ENCODE measurements at places on chromosomes 5 and 9.

DNA sequence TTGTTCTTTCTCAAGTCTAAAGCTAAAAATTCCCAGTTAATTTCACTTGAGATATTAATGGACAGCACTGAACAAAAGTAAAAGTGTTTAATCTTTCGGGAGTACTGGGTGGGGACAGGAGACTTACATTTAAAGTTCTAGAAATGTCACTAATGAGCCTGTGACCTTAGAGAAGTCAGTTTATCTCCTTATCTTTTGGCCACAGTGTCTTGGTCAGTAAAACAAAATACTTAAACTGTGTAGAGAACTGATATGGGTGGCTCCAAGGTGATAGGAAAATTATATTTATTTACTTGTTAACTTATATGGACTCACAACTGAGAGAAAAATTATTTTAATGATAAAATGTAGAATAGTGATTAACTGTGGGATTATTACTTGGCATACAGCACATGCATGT lies 8.9 kb downstream of the IPO11 start:
- no peak for DNase-seq

- DNase-seq = no peak
Measured at GRCh38 chr5:144298658-144299057, 128.0 kb downstream of the KCTD16 start.

DNA sequence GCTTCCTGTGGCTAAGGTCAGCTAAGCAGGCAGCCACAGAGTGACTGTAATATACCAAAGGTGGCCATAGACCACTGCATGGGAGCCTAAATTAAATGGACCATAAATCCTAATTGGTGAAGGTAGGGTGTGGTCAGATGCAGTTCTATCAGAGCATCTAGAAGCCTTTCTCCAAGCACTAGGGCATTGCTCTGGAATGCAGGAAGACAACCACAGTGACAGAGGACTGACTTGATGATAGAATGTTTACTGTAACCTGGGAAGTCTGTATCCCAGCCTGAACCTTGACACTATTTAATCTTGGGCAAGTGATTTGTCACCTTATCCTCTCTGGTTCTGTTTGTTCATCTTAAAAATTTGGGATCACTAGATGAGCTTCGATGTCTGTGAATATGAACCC lies 2.3 kb downstream of the FBXO38 start:
- DNase-seq = no peak

- peak; percentile 2 for DNase-seq
Measured at GRCh38 chr9:99601571-99602111, 220.0 kb upstream of the NR4A3 start.

- DNase-seq = no peak
Measured at GRCh38 chr5:120808135-120808534, 344.0 kb downstream of the PRR16 start.

- no peak for DNase-seq
Measured at GRCh38 chr9:90799271-90799852, 2.3 kb upstream of the SYK start.

- no peak for DNase-seq
Measured at GRCh38 chr5:99441235-99441634, 512.4 kb upstream of the CHD1 start.
